ENCODE measurements at places on chromosomes 16 and 17. TPM values are rescaled to one million over a fixed set of nuclear protein-coding genes. Genes with fewer than 3 reads are reported as not detected.

Gene ANKRD40CL
- polyA plus RNA-seq = not detected

Gene LAT
- 3.3 TPM for polyA plus RNA-seq

Gene ZDHHC1
- 5.9 TPM for polyA plus RNA-seq

DNA sequence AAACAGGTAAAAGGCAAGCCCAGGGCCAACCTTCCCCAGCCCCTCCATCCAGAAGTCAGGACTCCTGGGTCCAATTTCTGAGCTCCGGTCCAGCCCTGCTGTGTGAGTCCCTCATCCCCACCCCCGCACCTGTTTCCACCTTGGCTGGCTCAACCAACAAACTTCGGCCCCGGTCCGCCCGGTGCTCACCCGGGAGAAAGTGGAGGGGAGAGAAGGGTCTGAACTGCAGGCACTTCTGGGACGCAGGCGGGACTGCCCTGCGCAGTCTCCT is 541 bp downstream of the RHBDF2 start:
- DNase-seq = no peak

DNA sequence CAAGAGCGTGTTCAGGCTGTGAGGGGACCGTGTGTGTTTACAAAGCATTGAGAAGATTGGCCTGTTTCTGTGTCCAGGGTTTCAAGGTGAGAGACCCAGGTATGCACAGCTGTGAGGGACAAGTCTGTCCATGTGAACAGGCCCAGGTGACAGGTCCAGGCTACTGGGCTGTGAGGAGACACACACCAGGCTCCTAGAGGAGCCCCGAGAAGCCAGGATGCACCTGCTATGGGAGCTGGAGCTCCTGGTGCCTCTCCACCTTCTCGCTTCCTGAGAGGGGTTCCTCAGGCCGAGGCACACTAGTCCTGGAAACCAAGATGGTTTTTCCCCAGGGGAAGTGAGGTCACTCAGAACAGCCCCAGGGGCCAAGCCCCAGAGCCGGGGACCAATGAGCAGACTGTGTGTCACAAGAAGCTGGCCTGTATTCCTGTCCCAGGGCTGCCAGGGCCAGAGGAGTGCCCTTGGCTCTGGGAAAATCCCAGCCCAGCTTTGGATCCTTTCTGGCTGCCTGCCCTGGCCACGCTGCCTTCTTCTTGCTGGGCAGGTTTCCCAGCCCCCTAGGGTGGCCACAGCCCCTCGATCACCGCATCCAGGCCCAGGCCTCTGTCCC is 153.4 kb upstream of the PLCG2 start:
- no peak for DNase-seq

DNA sequence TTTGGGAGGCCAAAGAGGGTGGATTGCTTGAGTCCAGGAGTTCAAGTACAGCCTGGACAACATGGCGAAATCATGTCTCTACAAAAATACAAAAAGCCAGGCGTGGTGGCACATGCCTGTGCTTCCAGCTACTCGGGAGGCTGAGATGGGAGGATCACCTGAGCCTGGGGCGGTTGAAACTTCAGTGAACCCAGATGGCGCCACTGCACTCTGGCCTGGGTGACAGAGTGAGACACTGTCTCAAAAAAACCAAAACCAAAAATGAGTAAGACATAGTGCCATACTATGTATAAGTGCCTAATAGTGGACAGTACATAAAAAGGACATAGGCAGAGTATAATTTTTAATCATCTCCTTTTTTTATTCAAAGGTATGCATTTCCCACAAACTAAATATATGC is 4.0 kb downstream of the CTC1 start:
- no peak for DNase-seq

DNA sequence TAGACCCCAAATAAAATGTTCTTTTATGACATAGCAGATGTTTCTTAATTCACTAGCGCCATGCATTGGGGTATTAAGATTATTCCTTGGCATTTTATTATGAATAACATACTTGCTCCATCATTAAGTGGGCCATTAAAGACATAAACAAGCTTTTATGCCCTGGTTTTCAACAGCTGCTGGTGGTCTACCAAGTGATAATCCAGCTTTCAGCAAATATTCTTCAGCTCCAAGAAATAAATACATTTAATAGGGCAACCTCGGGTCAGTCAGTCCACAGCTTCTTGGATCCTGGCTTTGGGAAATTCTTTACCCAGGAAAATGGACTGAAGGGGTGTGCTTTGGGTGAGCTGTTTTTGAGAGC is 217.3 kb upstream of the IRX3 start:
- DNase-seq = no peak

DNA sequence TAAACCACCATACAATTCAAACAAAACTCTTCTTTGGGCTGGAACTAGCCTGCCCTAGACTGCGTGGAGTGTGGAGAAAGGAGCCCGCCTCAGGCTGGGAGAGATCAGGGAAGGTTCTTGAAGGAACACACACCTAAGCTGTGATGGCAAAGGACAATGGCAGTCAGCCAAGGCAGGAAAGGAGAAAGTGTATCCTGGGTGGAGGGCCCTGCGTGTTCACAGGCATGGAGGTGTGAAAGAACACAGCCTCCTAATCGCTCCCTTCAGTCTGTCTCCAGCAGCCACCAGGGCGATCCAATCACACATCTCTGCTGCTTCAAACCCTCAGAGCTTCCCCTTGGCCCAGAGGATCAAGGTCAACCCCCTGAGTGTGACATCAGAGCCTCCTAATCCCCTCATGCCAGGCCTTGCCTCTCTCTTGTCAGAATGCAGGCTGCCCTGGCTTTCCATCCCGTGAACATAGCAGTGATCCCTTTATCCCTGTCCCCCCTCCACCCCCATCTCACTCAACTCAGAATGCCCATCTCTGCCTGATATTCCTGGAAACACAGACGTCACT is 173.0 kb downstream of the KATNIP start:
- no peak for DNase-seq

- DNase-seq = peak; percentile 60
Measured at GRCh38 chr16:10514369-10515055, 65.9 kb downstream of the EMP2 start.

- DNase-seq = no peak
Measured at GRCh38 chr16:79073566-79073965, 527.0 kb downstream of the MAF start.

GRCh38 chr16:1458336-1458976 is 14.1 kb upstream of the CCDC154 start:
- DNase-seq = no peak

- DNase-seq = no peak
Measured at GRCh38 chr16:50234771-50235556, 31.4 kb upstream of the ADCY7 start.
